ENCODE measurements at places on chromosomes 11 and 22.

DNA sequence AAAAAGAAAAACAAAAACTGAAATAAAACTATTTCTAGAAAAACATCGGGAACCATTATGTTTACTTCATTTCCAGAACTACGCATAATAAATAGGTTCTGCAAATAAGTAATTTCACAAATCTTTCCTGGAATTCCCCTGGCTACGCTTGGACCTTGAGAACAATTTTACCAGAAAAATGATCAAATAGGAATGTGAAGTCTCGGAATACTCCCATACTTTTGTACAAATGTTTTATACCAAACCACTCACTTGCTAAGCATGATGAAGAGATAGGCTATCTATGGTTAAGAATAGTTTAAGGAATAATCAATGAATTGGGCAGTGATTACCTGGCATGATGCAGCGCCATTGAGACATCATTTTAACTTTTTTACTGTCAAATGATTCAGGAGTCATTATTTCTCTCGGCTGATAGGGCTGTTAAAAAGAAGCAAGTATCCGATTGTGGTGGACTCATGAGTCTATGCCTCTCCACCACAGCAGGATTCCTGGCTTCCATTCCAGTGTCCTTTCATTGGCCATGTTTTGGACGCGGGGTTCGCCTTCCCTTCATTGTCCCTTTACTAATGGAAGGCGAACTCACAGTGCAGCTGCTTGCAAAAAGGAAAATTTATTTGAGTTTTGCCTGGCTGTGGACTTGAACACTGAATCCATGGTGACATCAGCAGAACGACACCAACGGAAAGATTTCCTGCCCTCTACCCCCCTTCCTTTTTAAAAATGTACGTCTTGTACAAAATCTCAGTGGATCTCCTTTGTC lies 39.9 kb upstream of the BLID start:
- DNase-seq, result no peak

DNA sequence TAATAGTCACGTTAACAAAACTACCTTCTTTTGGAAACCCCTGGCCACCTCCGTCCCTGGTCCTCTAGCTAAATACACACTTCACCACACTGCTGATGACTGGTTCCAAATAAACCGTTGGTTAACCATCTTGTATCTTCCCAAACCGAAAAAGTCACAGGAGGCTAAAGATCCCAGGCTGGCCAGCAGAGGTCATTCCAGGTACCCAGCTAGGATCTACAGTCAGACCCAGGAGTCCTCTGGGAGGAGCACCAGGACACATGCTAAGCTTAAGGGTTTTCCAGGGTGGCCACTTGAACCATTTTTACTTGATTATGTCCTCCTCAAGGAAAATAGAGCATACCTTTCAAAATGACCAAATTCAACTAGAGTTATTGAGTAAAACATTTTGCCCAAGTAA lies 103.2 kb downstream of the ETS1 start:
- no peak for DNase-seq

DNA sequence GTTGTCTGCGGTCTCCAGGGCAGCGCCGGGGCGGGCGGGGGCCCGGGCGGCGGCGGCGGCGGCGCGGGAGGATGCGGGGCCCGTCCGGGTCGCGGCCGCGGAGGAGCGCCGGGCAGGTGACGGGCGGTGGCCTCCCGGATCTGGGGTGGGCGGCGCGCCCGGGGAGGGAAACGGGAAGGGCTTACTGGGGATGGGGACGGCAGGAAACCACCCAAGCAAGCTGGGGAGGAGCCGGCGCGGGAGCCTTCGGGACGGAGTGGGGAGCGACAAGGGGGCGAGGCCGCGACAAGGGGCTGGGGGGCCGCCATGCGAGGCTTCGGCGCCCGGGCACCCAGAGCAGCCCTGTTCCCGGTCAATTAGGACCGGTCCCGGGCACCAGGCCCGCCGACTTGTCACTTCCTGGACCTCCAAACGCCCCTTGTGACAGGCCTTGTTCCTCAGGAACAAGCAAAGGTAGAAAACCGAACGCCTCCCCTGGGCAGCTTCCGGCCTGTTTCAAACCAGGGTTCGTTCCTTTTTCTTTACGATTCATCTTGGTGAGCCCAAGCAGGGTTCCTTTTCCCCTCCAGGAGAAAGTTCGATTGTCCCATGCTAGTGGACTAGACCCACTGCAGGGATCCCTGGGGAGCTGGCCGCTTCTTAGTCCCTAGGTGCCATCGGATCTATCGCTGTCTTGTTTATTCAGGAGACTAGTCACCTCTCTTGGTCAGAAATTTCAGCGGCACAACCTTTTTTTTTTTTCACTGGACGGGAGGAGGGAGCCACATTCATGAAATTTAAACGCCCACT lies 492 bp downstream of the JHY start:
- peak; percentile 39 for DNase-seq

GRCh38 chr22:34902335-34902734 lies 163.6 kb upstream of the ISX start:
- no peak for DNase-seq

- DNase-seq, result no peak
Measured at GRCh38 chr11:61702701-61703312, 22.6 kb downstream of the DAGLA start.

DNA sequence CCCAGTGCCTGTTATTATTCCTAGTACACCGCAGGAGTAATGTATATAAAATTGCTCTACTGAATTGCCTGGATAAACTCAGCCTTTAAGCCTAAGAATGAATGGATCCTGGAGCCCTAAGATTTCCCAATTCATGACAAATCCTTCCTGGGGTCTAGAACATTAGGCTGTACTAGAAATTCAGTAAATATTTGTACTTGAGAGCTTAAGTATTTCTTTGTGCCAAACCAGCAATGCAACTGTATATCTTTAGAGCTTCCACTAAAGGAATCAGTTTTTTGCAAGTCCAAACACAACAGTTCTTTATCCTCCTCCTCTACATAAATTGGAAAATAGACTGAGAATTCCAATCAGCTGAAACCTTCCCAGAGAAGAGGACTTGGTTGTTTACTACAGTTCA lies 65.6 kb downstream of the FAM168A start:
- DNase-seq, result no peak

DNA sequence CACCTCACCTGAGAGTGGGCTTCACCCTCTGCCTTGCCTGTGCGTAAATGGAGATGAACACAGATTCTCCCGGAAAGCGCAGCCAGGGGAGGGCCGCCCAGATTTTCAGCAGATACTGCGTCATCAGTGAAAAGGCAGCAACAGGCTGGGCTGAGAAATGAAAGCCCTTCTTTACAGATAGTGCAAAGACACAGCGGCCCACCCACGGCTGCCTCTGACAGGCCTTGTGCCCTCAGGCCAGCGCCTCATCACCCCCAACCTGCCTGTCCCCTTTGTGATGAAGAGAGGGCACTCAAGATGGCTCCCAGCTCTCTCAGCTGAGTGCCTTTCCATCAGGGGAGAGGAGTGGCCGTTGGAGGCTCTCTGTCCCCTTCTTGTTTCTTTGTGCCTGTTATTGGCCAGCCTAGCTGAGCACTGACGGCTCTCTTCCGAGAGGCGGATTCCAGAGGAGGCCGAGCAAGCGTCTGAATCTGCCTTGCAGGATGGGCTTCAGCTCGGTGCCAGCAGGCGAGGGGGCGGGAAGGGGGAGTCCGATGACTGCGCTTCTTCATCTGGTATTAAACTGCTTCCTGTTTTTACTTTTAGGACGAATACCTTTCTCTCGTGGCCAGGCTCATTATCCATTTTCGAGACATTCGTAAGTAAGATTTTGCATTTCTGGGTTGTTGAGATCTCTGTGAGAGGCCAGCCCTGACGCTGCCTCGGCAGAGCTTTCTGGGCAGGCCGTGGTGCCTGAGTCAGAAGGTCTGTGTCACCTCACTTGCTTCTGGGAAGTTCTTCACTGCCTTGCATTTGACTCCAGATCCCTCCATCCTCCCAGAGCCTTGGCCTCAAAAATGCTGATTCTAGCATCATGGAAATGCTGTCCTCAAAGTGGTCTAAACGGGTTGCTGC lies 43.7 kb downstream of the MED15 start:
- peak; percentile 72 for DNase-seq

DNA sequence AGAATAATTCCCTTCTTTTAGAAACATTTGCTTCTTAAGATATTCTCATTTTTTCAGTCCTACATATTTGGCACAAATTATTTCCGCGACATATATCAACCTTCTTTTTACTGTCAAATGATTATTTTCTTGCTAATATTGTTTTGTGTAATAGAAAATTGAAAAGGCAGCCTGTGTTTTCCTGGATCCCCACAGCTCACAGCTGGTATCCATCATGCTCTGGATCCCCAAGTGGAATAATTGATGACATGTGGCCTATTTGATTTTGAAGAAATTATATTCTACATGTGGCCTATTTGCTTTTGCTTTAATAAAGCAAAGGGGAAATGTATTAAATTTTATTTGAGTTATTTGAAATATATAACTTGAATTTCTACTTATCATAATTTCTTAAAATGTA lies 199.4 kb upstream of the LUZP2 start:
- no peak for DNase-seq

DNA sequence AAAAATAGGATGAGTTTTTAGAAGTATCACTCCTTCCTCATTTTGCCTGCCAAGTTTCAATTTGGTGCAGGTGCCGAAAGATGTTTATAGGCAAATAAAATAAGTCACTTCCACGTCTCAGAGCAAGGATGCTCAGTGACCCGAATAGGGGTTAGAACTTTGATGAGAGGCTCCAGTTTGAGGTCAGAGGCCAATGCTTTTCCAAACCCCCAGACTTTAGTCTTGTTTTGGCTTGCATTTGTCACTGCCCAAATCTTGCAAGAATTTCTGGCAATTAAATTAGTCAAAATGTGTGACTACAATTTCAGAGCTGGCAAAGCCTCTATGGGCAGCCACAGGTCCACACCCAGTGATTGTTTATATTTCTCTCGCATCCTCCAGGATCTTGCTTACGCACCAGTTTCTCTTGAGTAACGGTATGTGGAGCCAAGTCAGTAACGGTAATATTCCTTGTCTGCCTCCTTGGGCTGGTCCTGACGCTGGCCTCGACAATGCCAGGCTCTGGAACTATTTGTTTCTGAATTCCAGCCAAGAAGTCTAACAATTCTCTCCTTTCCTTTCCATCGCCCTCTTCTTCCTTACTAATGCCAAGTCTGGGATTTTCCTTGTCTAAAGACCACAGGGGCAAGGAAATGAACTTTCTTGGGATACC lies 9.9 kb upstream of the NUP160 start:
- no peak for DNase-seq

DNA sequence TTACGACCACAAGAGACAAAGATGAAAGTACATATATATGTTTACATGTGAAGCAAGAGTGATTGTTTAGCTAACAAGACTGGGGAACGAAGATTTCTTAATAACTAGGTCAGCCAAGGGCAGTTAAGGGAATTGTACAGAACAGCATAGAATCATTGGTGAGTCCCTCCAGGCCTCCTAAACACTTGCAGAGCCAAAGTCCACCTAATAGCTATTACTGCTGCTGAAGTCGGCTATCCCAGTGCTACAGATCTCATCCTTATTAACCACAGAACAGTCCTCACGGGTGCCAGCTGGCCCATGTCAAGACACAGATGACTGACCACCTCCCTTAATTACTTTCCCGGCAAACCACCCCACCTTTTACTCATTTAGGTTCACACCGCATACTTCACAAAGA lies 68.5 kb upstream of the OPCML start:
- no peak for DNase-seq

GRCh38 chr11:43212279-43212678 lies 99.5 kb upstream of the API5 start:
- DNase-seq, result no peak

DNA sequence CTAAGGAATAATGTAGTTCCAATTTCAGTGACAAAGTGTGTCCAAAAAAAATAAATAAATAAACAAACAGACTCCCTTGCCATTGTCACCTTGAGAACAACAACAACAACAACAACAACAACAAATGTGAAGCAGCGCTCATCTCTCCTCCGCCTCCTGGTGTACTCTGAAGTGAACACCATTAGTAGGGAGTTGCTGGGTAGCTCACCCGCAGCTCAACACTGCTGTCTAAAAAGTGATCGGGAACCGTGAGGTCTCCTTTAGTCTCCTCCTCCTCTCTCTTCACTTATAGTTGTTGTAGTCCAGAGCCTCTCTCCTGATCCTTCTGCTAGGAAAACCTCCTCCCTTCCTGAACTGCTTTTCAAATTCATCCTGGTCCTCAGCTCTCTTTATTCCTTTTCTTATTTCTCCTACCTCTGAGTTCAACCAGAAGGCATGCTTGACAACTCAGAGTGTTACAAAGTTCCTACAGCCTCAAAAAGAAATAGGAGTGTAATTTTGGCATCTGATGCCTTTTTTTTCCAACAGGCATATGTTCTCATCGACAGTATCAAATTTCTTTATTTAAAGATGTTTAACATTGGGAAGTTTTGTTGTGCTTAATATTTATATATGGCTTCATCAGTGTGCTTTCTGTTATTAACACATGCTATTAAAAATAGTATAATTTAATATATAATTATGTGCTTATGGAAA lies 215.1 kb downstream of the PGR start:
- DNase-seq, result no peak

GRCh38 chr11:6127881-6128280 lies 20.4 kb downstream of the OR56B4 start:
- no peak for DNase-seq

DNA sequence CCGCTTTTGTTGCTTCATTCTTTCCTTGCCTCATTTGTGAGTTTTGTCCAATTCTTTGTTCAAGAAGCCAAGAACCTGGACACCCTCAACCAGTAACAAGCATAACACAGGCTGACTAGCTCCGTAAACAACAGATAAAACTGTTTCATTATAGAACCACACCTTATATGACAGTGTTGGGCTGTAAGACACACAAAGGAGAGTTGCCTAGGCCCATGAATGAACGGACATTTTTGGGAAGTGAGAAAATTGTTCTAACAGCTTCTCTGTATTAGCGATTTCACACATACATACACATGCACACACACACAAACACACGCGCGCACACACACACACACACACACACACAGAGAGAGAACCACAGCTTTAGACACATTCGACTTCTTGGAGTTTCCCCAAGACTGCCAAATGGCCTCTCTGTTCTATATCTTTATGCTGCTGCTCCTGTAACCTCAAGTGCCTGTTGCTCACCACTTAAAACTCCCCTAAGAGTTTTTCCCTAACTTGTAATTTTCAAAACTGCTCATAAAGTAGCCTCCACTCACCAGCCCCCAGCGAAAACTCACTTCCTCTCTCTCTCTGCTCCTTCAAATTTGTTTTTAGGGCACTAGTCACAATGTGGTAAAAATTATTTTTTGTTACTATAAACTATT lies 35.9 kb downstream of the CTSC start:
- no peak for DNase-seq

DNA sequence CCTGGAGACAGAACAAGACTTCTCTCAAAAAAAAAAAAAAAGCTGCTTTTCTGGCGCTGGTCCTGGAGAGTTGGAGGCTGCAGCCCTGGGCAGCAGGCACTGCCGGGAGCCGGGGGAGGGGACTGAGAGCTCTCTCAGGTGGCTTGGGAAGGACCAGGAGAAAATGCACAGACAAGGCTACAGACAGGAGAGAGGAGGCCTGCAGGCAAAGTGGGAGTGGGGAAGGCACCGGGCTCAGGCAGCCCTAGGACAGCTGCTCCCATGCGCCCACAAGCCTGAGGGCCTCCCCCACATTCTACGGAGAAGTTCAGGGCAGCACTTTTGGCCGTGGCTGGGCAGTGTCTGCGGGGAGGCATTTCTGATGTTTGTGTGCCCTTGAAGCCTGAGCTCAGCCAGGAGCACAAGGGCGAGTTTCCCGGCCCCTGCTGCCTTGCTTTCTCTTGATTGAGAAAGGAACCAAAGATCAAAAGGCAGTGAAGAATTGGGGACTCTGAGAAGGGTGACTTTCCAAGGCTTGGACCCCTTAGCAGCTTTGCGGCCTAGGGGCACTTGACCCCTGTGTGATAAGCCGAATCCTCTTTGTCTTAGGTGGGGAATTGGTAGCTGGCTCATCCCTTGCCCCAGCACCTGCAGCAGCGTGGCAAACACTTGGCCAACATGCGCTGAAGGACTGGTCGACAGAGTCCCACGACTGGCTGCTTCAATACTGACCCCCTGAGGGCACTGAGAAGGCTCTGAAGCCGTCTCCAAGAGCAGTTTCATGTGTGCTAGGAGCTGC lies 35.3 kb downstream of the PPM1F start:
- DNase-seq, result no peak

All from stimulated activated CD4-positive, alpha-beta T cell treated with anti-CD3 and anti-CD28 coated beads, Interleukin-4, amount 100 ng/mL, for 24 hours (primary cell).